NCI-H526 (cell line): ENCODE measurements at places on chromosomes 1 and 21.

- DNase-seq = peak; percentile 42
Measured at GRCh38 chr1:241985787-241986186, 13.1 kb downstream of the MAP1LC3C start.

DNA sequence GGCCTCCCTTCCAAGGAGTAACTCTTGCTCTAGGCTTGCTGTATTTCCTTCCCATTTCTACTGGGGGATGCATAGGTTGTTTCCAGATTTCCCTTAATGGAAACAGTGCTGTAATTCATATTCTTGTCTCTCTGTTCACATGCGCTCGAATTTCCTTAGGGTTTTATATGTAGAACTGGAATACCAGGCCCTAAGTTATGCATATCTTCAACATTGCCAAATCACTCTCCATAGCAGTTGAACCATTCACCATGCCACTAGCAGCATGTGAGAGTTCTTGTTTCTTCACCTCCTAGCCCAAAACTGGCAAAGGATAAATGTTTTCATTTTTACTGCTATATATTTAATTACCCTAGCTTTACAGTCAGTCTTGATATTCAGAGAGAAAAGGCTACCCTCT, 12.8 kb downstream of the MAP10 start:
- DNase-seq = no peak

DNA sequence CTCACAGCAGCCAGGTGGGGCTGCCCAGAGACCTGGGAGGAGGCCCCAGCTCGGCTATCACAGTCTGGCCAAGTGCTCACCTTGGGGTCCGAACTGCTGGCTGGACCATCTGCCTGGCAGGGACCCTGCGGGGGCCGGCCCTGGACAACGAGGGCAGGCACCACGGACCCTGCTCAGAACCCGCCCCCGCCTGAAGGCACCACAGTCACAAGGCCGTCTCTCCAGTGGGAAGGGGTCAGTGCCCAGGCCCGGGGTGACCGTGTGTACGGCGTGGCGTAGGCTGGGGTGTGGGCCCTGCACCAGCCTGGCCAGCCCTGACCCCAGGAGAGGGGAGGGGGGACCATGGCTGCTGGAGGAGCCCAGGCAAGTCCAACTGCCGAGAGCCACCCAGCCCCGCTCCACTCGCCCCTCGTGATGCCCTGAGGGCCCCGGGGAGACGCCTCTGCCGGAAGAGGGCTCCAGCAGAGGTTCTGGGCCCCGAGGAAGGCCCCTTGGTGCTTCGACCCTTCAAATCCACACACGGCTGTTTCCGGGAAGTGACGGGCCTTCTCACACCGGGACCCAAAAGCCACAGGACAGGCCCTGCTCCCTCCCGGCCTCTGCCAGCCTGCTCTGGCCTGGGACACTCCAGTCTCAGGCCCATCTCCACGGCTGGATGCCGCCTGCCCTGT, 11.2 kb upstream of the RNF223 start:
- no peak for DNase-seq

DNA sequence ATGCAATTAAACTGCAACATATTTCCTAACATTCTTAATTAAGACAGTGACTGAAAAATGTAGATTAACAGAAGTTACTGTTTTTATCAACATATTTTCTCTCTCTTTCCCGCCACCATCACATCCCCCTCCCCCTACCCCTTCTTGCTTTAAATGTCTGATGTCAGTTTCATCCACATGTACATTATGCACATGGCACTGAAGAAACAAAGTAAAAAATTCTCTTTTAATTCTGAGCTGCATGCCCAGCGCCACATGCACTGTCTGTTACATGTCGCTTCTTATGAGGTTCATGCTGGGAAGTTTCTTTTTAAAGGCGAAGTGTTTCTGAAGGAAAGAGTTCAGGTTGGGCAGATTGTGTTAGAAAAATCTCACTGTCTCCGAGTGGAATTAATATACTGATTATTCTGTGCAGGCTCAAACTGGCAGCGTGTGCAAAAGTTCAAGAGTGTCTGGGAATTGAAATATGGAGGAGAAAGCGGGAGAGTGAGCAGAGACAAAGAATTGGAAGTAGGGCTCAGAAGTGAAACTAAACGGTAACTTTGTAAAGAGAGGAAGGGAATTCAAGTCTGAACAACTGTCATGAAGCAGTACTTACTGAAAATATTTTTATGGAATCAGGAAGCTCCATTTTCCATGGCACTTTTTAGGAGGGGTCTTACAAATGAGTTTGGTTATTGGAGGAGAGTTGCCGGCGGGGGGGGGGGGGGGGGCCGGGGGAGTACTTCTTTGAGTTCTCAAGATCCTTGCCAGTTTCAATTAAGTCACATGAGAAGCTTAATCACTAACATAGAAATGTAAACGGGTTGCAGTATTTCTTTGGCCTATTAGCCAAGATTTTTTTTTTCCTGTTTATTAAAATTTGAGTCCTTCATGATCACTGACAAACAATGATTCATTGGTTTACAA, 217.6 kb downstream of the SDCCAG8 start:
- no peak for DNase-seq

DNA sequence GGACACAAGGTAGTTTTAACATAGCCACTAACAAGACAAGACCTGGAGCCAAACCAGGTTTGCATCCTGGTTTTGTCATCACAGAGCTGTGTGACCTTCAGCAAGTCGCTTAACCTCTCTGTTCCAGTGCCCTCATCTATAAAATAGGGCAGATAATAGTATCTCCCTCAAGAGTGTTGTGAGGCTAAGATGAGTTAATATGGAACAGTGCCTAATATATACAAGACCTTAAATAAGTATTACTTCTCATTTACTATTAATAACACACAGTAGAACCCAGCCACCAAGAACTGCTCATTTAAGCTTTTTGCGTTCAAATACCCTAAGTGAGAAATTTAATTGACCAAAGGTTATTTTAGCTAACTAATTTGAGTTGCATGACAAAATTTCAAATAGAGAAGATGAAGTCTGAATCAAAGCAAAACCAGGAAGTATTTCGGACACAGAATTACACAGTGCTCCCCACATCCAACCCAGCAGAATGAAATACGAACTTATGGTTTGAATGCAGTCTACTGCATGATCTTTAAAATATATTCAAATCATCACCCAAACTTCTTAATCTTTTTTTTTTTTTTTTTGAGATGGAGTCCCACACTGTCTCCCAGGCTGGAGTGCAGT, 123.9 kb upstream of the KRTAP19-8 start:
- no peak for DNase-seq

- DNase-seq = no peak
Measured at GRCh38 chr1:29354511-29355098, 118.3 kb downstream of the PTPRU start.

- DNase-seq = no peak
Measured at GRCh38 chr1:240582953-240583352, 29.0 kb downstream of the GREM2 start.

GRCh38 chr1:87334351-87335174, 5.9 kb downstream of the LMO4 start:
- DNase-seq = peak; percentile 65

DNA sequence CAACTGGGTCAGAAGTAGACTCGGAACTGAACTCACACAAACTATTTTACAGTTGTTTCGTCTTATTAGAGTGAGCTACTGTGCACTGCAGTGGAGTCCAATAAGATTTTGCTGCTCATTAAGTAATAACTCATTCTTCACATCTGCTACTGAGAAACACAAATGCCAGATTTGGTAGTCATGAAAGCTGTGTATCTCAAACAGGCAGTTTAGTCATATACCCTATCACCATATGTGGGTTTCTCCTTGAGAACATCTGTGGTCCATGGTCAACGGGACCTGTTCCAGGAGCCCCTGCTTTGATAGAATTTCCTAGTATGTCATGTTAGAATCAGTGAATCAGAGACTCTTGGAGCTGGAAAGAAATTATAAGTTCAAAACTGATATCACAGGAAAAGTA, 60.4 kb downstream of the ALG14 start:
- no peak for DNase-seq

DNA sequence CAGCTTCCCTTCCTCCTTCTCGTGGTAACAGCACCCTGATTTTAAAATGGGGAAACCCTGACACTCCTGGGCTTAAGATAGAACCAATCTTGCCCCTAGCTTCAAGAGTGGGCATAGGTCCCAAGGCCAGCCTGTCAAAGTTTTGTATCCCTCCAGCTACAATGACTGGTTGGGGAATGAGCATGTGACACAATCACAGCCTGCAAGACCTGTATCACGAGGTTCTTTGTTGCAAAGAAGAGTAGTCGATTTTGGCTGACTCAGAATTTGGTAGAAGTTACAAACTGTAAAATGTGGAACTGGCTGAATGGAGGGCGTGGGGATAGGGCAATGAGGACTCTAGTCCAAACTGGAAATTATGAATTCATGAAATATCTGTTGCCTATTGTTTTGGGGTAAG, 18.7 kb downstream of the CTSK start:
- DNase-seq = no peak

DNA sequence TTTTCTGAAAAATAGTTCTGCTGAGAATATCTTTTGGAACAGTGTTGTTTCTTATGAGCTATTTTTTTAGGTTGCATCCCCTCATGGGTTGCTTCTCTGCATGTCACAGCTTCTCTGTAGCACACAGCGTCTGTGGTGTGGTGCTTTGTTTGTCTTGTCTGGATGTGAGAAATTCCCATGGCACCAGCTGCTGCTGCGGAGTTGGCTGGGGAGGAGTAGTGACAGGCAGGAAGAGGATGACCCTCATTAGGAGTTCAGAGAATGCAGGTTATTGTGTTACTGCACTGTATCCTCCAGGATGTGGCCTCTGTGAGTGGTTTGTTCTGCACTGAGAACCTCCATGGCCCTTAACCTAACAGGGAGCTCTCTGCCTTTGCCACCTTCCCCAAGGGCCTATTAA, 64.8 kb downstream of the TSEN15 start:
- no peak for DNase-seq

DNA sequence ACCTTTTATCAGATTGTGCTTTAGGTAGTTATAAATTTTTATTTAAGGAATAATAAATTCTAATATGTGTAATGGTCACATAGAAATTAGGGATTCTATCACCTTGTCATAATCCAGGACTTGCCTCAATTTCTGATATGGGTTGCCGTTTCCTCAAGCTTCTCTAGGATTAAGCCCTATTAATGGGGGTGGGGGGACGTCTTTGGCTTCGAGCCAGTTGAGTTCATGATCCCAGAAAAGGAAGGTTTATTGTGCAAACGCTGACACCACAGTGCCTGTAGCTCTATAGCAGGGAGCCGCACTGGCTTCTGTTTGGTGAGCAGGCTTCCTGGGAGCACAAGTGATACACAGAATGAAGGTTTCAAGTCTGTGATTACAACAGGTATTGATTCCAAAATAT, 22.0 kb upstream of the VAMP3 start:
- no peak for DNase-seq

GRCh38 chr1:32405672-32406467, 11.6 kb upstream of the BSDC1 start:
- no peak for DNase-seq

DNA sequence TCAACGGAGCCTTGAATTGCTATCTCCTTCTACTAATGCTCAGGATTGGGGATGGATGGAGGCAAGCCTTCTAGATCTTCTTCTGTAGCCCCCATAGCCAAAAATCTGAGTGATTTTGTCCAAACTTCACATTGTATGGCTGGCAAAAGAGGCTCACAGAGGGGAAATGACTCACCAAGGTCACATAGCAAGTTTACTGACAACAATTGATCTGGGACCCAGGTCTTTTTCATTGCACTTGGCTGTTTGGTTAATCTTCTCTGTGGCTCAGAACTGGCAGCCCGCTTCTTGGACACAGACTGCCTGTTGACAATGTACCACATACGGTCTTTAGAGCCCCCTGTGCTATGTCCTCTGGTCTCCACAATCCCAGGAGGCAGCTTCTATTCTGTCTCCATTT, 3.0 kb upstream of the LACTBL1 start:
- DNase-seq = no peak

- peak; percentile 11 for DNase-seq
Measured at GRCh38 chr21:36428761-36429432, 43.7 kb downstream of the CHAF1B start.

GRCh38 chr1:165501970-165502348, 41.8 kb upstream of the LRRC52 start:
- DNase-seq = no peak
